ENCODE measurements at places on chromosomes 7 and 10.
A peak's percentile ranks its signal among the peaks of the same experiment; 100 is the strongest.

DNA sequence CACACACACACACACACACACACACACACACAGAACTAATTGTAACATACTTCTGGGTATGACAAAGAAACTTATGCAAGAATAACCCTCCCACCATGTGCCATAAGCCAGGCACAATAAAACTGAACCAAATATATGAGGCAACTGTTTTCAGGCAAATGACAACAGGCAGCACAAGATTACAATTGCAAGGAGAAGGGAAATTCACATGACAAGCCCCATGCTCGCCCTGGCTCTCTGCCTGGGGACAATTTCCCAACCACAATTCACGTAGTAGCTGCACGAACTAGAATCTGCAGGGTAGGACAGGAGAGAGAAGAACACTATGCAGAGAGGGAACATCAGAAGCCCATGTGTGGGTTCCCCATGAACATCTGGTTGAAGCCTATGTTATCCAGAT is 143.3 kb downstream of the CALN1 start:
- no peak for DNase-seq

DNA sequence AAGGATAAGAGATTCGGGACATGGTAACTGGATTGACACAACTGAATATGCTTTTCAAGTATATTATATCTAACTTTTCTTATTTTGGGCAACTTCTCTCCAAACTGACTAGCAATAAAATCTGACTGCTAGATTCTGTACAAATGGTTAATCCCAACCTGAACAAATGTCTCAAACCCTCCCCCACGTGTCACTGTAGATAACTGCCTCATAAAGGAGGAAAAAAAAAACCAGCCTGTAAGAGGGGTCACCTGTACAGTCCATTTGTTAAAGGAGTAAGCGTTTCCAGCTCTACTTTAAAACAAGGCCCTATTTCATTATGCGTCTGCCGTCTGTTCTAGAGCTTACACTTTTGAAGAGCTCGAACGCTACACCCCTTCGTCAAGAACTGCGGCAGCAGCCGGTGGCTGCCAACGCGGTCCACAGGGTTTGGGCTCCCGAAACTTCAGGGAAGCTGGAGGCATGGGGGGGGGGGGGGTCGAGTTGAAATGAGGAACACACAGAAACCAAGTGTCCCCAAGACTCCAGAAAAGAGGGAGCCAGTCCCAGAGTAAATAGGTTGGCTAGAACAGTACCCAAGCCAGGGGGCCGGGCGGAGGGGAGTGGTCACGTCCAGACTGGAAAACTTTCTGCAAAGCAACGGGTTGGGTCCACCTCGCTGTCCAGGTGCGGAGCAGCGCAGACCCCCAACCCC is 492 bp downstream of the COG5 start:
- no peak for DNase-seq

GRCh38 chr10:59865101-59865500 is 41.3 kb downstream of the CCDC6 start:
- no peak for DNase-seq

GRCh38 chr7:101857358-101857811 is 40.0 kb downstream of the CUX1 start:
- DNase-seq: no peak

DNA sequence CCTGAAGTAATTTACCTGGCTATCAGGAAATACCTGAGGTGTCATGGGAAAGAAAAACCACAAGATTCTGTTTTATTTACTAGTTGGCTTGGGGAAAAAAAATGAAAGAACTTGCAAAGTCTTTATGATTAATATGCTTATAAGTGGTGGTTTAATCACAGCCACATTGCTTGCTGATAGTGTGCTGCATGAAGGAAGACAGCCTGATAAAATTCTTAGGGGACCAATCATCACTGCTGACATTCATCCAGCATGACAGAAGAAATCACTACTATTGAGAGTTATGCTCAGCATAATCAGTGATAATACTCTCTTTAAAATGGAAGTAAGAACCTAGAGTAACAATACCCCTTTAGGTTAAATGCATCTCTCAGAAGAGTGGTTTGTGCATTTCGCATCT is 150.2 kb upstream of the LRRN3 start:
- no peak for DNase-seq

DNA sequence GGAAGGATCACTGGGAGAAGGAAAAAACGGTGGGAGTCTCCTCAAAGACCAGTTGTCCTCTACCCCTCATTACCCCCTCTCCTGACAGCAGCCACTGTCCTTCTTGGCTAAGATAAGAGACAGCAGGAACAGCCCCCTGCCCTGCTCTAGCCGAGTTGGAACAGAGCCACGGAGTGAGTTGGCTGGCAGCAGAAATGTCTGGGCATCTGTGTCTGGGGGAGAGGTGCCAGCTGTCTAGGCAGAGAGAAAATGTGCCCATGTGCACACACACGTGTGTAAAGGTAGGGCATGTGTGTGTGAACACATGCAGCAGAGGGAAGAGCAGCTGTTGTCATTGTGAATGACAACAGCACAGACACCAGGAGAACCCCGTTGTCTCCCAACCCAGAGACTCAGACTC is 9.4 kb upstream of the HILPDA start:
- DNase-seq: no peak

- no peak for DNase-seq
These were observed 174.4 kb upstream of the SHH start for GRCh38 chr7:155986497-155987160.

DNA sequence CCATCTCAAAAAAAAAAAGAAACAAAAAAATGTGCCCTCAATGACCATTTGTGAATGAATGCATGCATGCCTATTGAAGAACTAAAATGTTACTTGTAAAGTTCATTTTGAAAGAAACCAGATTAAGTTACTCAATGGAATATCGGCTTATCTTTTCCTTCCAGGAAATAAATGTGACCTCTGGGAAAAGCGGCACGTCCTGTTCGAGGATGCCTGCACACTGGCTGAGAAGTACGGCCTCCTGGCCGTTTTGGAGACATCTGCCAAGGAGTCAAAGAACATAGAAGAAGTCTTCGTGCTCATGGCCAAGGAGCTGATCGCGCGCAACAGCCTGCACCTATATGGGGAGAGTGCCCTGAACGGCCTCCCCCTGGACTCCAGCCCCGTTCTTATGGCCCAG is 21.9 kb downstream of the RAB19 start:
- no peak for DNase-seq

DNA sequence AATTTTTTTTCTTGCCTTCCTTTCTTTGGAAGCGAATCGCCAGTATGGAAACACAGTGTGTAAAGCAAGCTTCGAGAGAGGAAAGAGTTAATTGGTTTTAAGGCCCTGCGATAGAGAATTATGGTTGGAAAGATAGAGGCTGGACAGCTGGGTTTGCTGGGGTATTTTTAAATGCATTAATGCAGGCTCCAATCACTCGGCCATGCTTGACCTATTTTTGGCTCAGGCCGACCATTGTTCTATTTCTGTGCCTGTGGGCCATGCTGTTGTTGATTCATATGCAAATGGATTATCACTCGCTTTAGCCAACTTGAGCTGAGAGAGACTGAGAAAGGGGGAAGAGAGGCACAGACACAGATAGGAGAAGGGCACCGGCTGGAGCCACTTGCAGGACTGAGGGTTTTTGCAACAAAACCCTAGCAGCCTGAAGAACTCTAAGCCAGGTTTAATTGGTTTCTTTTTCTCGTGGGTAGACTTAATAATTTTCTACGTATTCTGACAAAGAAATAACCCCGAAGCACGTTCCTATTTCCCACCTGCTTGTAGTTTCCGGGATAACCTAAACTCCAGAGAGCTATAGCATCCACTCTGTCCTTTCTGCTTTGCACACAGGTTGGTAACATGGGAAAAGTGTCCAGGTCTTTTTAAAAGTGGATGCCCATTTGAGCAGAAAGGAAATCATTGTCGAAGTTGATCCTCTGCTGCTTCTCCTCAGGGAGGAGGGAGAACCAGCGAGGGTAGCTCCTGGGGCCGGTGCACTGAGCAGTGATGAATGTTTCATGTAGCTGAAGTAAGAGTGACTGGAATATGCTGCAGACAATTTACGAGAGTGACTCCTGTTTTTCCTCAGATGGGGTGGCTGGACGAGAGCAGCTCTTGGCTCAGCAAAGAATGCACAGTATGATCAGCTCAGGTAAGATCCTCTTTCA is at the start of gene HDAC9:
Gene HDAC9, plus strand, starts transcription at position 338 of the 929 bp plus-strand sequence. Its CDS starts 554 bp downstream, at position 892.
- peak; percentile 67 for DNase-seq

DNA sequence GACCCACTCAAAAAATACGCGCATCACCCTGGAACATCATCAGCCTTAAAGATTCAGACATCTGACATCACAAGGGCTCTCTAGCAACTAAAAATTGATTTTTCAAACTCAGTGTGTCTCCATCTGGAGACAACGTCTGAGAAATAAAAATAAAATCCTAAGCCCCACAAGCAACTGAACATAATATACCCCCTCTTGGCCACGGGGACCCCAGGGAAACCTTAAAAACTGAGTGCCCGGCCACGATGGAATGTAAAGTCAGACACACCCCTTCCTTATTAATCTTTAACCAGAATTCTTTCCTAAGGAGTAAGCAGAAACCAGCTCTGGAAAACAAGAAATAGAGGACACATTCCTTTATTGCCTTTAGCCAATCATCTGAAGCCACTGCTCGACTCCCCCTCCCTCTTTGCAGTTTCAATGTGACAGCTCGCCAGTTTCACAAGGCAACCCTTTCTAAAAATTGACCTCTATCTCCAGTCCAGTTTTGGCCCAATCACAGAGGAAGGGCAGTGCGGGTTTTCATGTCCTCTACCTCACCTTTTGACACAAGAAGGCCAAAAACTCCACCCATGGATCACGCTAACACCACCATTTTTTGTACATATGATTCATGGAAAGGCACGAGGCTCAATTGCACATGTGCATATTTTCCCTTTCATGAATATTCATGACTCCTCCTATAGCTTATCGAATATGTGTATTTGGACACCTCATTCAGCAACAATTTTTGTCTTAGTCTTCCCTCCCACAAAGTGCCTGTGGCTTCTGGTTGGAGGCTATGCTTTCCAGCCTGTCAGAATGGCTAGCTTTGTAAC is 24.2 kb downstream of the IFIT3 start:
- DNase-seq: no peak

- DNase-seq: no peak
These were observed 90.1 kb upstream of the PIK3CG start for GRCh38 chr7:106774768-106775551.

GRCh38 chr7:75921479-75921878 is 6.5 kb downstream of the POR start:
- no peak for DNase-seq

DNA sequence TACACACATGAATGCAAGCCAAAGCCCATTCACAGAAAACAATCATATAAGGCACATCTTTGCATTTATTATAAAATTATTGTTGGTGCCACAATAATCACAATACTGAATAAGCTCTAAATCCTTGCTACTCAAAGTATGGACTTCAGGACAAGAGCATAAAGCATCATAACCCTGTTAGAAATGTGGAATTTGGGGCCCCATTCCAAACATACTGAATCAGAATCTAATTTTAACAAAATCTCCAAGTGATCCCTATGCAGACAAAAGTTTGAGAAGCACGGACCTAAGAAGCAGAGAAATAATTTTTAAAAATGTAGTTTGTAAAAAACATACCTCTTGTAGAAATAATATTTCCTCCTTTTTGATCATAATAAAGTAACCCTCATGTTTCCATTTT is 199.2 kb downstream of the IMMP2L start:
- no peak for DNase-seq

DNA sequence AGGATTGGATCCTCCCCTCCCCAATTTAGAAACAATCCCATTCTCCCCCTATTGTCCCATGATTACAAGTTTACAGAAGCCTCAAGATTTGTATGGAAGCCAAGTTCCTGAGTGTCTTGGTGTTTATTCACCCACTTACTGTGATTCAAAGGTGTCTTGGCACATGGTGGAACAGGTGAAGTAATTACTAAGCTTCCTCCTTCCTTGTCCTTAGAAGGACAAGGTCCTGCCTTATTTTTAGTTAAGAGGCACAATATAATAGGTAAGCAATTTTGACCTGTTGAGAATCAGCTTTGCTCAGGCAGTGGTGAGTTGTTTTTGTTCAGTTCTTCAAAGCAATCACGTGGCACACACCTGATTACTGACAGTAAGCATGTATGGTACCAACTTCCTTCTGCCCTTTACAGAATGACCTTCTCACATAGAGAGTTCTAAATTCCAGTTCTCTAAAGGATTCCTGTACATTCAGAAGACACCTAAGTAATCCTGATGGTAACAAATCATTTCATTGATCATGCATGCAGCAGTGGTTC is 60.7 kb upstream of the SLC13A1 start:
- DNase-seq: no peak

DNA sequence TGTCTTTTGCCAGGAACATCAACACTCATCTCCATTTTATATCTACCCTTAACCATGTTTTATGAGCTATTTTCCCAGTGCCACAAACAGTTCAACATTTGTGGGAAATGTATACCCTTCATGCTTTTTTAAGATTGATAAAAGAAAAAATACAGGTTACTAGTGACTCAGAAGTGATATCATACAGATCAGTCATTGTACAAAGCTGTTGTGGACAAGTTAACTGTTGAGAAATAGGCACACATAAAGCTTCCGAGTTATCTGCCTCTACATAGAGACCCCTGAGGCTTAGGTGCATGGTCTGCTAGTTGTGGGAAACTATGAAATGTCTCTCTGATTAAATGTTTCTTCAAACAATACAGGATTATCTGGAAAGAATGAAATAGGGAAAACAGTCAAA is 96.3 kb downstream of the LSM5 start:
- no peak for DNase-seq

- no peak for DNase-seq
These were observed 5.4 kb downstream of the OPN1SW start for GRCh38 chr7:128770233-128770632.

GRCh38 chr7:34838329-34838728 is 180.3 kb downstream of the NPSR1 start:
- no peak for DNase-seq

DNA sequence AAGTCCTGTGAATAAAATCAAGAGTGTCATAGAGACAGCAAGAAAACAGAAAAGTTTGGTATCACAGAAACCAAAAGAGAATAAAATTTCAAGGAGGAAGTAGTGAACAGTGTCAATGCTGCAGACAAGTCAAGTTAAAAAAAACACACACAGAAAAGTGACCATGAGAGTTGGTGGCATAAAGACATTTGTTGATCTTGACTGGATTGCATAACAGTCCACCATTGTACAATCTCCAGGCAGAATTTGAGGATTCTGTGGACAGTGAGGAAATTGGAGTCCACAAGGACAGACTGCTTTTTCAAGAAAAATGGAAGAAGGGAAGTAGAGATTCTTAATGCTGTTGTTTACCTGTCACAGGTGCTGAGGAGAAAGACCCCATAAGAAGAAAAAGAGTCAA is 412.5 kb downstream of the PLXDC2 start:
- no peak for DNase-seq

GRCh38 chr10:131694781-131695495 is 205.9 kb upstream of the PPP2R2D start:
- DNase-seq: no peak

DNA sequence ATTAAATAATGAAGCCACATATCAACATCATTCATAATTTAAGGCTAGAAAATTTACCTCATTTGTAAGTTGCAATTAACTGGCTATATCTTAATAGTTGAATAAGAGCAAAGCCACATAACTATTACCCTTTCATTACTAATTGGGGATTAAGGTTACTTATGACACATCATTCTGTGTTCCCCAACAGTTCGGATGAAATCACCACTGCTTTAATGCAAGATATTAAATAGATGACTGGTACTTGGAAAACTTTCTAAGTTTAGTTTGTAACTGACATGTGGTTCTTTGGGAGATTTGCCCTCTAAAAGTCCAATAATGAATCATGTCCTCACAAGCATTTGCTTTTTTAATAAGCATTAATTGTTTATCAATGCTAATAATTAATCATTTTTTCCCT is 109.1 kb downstream of the MTERF1 start:
- DNase-seq: no peak
